ENCODE measurements at places on chromosomes 7 and 10.

GRCh38 chr10:43044961-43045621 is 31.8 kb upstream of the RET start:
- DNase-seq: no peak

- peak; percentile 42 for DNase-seq
These were observed 22.7 kb downstream of the SLC35G1 start for GRCh38 chr10:93916257-93917063.

- DNase-seq: no peak
These were observed 183.4 kb downstream of the DNAJB6 start for GRCh38 chr7:157520249-157520648.

GRCh38 chr7:116776610-116777289 is 85.6 kb upstream of the CAPZA2 start:
- peak; percentile 66 for DNase-seq

DNA sequence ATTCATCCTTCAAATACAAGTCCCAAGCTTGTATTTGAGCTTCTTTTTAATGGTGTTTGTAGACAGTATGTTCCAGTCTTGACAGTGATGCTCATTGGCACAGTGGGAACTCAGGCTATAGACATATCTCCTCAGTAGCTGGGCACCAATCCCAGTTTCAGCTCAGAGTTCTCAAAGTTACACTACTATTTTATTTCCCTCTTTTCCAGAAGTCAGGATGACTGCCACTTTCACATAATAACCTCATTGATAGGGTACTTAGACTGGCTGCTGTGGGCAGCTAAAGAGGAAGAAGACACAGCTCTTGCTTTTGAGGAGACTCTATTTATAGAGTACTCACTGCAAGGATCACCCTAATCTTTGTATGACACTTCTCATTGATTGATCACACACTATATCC is 2.4 kb downstream of the GBF1 start:
- no peak for DNase-seq

DNA sequence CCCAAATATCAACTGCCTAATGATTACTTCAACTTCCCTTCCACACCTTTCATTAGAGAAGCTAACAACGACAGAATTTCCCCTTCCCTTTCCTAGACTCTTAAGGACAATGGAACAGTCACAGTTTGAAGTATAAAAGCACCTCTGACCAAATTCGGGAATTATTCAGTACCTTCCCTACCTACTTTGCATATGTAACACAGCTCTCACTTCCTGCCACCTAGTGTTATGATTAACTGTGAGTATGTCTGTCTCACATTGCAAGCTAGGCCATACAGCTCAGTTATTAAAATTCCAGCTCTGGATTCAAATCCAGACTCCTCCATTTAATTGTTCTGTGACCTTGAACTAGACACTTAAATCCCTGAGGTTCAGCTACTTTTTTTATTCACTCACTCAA is 44.8 kb upstream of the HPSE2 start:
- no peak for DNase-seq

DNA sequence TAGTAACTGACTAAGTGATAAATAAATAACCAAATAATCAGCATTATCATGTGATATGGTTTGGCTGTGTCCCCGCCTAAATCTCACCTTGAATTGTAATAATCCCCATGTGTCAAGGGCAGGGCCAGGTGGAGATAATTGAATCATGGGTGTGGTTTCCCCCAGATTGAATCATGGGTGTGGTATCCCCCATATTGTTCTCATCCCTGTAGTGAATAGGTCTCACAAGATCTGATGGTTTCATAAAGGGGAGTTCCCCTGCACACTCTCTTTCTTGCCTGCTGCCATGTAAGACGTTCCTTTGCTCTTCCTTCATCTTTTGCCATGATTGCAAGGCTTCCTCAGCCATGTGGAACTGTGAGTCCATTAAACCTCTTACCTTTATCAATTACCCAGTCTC is 72.1 kb upstream of the NRP1 start:
- no peak for DNase-seq

DNA sequence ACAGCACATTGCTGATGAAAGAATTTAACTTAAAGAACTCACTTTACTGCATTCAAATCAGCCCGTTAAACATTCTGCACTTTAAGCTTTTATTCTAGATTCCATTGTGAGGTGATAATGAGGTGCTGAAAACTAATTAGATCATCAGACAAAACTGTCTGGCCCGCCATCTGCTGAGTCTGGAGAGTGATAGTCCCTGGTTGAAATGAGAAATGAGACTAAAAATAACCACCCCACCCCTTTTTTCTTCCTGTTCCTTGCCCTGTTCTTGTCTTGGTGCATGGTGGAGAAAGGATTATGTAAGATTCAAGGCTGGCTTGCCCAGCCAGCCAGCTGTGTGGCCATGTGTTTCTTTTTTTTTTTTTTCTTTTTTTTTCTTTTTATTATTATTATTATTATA is 277.0 kb upstream of the COBL start:
- no peak for DNase-seq

GRCh38 chr7:71477441-71477840 is 345.5 kb downstream of the GALNT17 start:
- DNase-seq: no peak

- no peak for DNase-seq
These were observed 24.0 kb downstream of the HYCC1 start for GRCh38 chr7:22989643-22990587.

Measured in AG08395 (cell line).